GDM1 (cell line): ENCODE measurements at places on chromosomes 11 and 22.

DNA sequence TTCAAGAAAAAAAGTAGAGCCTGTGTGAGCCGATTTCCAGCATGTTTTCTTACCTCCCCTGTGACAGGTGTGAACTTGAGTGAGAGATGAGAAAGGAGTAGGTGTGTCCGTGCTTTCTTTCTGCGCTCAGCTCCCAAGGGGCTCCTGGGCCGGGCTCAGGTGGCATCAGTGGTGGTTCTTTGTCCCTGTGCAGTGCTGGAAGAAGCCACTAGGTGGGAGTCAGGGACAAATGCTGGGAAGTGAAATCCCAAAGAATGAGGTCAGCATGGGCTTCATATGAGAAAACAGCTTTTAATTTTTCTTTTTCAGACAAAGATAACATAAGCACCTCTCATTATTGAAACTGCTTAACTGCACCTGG lies 57.8 kb downstream of the PPFIBP2 start:
- no peak for DNase-seq

- DNase-seq: no peak
Observed at GRCh38 chr11:12815931-12816494, 141.8 kb downstream of the TEAD1 start.

GRCh38 chr22:36424901-36425579 lies 37.3 kb upstream of the MYH9 start:
- no peak for DNase-seq

GRCh38 chr11:61254403-61255025 lies 13.5 kb downstream of the PGA5 start:
- DNase-seq: peak; percentile 42

DNA sequence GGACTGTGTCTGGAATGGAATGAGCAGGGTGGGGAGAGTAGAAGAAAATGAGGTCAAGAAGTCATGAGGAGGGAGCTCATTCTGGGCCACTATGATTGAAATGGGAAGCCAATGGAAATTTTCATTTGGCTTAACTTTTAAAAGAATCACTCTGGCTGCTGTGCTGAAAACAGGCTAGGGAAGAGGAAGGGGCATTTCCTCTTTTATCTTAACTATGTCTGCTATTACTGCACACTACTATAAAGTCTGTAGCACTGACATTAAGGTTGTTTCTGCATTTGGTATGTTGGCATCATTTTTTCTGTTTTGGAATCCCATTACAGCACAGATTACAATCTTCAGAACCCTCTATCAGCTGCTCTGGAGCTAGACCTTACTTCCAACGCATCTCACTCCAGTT lies 8.2 kb downstream of the PATL1 start:
- no peak for DNase-seq

DNA sequence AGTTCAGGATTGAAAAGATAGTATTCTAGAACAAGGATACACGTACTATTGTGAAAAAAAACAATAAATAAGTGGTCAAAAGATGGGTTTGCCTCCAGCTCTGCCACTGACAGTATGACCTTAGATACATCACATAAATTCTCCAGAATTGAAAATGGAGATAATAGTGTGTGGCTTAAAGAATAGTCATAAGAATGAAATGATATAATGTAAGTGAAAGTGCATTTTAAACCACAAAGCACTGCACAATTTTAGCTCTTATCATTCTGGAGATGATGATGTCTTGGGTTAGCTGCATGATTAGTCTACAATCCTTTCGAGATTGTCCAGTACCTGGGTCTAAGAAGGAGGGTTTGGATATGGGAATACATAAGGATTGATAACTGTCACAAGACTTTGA lies 21.9 kb upstream of the CEP295 start:
- no peak for DNase-seq
